Stimulated activated memory B cell treated with anti-CD40 and anti-IgM and Interleukin-4, amounts not matched to agents 10 μg/mL and 1 μg/mL and 100 μg/mL, for 72 hours (primary cell): ENCODE measurements at places on chromosomes 16 and 17.

DNA sequence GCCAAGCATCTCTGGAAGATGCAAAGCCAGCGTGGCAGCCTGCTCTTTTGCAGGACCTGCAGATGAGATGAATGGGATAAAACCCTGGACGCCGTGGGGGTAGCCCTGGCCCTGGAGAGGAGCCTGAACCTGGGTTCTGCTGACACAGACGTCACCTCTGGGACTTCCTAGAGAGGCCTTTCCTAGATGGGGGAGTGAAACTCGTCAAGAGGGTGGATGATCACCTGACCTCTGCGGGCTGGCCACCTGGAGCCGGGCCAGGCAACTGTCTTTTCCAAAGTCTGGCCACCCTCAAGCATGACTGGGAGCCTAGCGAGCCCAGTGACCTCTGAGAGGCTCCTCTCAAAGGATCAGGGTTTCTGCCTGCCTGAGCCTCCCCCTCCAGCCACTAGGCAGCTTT, 529.0 kb downstream of the KCNJ18 start:
- no peak for ATAC-seq

DNA sequence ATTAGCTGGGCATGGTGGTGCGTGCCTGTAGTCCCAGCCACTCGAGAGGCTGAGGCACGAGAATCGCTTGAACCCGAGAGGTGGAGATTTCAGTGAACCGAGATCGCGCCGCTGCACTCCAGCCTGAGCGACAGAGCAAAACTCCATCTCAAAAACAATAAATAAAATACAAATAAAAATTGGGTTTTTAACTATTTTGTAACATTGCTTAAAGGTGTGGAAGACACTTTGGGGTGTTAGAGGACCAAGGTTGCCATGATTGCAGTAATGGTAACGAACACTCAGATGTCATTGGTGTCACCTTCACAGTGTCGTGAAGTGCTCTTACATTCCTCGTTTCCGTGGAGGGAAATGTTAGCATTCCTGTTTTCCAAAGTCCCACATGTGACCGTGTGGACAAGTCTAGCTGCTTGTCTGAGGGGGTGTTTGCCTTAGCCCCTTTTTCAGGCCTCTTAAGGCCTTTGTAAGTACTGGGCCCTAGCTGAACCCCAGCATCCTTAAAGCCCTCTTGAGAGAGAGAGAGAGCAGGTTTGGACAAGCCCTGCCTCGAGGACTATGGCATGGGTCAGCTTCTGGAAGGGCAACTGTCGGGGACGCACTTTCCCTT, 8.6 kb downstream of the C16orf96 start:
- ATAC-seq = no peak

DNA sequence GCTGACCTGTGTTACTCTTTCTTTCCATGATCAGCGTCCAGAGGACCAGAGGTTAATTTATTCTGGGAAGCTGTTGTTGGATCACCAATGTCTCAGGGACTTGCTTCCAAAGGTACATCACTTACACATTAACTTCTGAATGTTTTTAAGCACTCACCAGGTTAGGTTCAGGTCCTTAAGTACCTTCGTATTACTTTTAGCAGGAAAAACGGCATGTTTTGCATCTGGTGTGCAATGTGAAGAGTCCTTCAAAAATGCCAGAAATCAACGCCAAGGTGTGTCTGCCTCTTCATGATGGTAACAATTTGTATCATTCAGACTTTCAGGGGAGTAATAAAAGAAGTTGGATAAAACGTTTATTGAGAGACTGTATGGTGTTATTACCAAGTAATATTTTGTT, 3.3 kb downstream of the HERPUD1 start:
- ATAC-seq = no peak

GRCh38 chr16:66539623-66540469, 10.1 kb downstream of the TK2 start:
- ATAC-seq = peak; percentile 73

DNA sequence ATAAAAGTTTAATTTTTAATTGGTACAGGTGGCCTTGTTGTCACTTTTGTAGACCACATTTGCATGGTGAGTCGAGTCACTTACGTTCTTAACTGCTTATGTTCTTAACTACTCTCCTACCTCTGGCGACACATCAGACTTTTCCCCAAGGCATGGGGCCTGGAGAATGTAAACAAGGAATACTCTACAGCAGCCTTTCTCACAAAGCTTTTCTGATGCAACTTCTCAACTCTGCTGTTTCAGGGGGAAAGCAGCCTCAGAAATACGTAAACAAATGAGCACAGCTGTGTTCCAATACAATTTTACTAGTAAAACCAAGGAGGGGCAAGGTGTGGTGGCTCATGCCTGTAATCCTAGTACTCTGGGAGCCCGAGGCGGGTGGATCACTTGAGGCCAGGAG, 6.9 kb downstream of the KARS1 start:
- no peak for ATAC-seq

DNA sequence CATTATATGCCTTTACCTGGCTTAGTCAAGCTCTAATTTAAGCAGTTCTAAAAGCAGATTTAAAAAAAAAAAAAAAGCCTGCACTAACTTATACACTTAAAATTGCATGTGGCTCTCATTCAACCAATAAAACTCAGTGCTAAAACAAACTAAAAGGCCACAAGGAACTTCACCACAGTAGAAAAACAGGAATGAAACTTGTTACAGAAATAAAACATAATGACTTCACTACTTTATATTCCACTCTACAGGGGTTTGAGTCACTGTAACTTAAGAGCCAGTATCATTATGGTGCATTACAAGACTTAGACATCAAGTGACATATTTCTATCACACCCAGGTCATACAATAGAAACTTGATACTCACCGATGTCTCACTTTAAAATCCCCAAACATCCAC, 11.1 kb downstream of the CA10 start:
- ATAC-seq = no peak

GRCh38 chr16:12315330-12316136, 339.0 kb downstream of the SNX29 start:
- no peak for ATAC-seq

GRCh38 chr16:15963307-15963910, 14.0 kb downstream of the ABCC1 start:
- no peak for ATAC-seq

- no peak for ATAC-seq
Measured at GRCh38 chr16:56262148-56262547, 70.9 kb downstream of the GNAO1 start.

DNA sequence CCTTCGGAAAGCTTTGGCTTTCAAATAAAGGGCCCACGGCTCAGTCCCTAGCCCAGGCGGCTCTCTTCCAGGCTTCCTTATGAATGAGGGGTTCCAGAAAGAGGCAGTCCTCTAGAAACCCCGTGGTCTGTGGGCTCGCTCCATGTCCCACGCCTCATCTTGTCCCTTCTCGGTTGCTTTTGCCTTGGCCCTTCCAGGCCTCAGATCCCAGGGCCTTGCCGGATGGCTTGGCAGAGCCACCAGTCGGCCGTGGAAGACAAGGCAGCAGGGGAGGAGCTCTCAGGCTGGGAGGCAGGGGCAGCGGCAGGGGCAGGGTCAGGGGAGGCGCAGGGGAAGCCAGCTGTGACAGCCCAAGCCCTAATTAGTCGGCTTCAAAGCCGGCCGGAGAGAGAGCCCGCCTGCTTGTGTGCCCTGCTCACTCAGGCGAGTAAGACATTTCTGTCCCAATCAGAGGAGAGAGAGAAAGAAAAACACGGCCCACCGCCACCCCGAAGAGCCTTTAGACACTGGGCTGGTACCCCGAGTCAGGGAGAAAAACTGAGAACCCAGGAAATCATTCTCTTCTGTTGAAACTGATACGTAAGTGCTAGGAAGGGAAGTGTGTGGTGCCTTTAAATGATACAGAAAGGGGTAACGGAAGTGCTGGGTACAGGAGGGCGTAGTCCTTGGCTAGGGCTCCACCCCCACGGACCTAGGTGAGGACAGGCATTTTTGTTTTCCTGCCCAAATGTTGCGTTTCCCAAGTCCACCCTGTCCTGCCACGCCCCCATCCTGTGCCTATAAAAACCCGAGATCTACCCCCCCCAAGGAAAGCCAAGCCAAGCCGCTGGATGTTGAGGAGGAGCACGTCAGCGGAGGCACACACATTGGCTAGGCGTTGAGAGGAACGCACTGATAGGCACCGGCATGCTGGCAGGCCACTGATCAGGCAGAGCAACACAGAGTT, 27.8 kb upstream of the MEIOC start:
- ATAC-seq = peak; percentile 88

DNA sequence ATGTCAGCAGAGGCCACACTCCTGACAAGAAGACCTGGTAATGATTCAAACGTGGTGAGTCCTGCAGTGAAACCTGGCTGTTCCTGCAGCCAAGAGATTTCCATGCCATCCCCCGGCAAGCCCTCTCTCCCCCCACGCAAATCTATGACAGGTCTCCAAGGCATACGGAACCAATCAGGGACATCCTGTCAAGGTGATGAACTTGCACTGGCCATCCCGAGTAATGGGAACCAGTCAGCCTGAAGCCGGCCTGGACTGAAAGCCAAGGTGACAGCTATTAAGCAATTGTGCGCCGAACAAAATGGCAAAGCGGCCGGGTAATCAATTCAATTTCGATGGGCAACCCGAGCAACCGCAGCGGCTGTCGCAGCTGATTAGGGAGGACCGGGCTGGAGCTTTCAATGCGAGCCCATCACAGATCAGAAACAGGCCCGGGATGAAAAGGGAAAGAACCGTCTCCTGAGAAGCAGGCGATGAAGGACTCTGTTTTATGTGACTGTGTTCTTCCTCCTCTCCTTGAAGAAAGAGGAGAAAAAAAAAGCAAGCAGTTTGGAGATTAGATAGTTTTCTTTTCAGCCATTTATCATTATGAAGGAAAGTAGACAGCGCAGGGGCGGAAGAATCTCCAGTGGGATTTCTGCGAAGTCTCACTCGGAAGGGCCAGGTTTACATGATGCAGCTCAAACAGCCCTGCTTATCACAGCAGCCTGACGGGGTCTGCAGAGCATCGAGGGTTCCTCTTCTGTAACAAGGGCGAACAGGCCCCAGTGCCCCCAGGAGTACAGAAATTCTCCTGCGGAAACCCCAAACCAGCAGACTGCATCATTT, 35.2 kb downstream of the TBX4 start:
- ATAC-seq = no peak

DNA sequence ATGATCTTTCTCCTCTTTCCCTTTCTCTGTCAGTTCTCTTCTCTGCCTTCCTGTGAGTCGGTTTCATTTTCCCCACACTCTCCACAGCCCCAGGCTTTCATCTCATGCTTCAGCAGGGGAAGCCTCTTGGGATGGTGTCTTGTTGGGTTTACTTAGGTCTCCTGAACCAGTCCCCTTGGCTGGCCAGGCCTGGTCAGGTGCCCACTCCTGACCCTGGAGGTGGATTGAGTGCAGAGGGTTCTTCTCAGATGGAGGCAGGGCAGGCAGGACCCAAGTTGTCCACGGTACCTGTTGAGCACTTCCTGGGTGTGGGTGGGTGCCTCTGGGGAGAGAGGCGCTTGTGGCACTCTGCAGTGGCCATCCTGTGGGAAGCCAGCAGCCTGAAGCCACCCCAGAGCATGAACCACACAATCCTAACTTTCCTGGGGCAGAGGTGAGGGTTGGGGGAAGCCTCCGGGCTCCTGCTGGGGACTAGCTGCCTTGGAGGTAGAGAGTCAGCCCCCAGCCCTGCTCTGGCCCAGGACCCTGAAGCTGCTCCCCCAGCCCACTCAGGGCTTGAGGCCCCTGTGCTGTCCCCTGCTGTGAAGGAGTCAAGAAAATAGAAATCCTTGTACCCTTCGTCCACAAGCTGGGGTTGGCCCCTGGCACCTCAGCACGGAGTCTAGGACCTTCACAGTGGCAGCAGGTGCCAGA, 2.0 kb upstream of the RAP1GAP2 start:
- no peak for ATAC-seq

DNA sequence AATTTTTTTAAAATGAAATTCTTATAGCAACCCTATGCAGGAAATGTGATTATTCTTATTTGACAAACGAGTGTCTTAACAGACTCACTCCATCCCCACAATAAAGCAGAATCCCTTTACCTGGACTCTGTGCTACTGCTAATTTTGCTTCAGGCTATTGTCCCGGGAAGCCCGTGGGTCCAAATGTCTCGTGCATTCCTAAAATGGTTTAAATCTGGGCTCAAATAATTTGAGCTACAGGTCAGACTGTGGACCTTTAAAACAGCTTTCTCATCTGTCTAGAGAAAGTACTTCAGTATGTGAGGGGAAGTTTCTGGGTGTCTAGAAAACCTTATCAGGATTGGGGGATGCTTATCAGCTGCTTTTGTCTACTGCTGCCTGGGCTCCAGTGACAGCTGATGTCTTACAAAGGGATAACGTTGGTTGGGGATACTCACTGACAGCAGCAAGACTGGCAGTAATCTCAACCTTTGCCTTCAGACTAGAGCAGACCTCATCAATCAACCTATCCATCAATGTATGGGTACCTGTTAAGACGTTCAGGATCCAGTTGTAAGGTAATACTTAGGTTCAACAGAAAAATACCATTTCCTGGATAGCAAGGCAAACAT, 197.9 kb upstream of the CDH11 start:
- ATAC-seq = no peak

GRCh38 chr16:78694414-78694813, 595.0 kb downstream of the WWOX start:
- no peak for ATAC-seq

- ATAC-seq = no peak
Measured at GRCh38 chr16:13672196-13672595, 247.8 kb upstream of the ERCC4 start.

DNA sequence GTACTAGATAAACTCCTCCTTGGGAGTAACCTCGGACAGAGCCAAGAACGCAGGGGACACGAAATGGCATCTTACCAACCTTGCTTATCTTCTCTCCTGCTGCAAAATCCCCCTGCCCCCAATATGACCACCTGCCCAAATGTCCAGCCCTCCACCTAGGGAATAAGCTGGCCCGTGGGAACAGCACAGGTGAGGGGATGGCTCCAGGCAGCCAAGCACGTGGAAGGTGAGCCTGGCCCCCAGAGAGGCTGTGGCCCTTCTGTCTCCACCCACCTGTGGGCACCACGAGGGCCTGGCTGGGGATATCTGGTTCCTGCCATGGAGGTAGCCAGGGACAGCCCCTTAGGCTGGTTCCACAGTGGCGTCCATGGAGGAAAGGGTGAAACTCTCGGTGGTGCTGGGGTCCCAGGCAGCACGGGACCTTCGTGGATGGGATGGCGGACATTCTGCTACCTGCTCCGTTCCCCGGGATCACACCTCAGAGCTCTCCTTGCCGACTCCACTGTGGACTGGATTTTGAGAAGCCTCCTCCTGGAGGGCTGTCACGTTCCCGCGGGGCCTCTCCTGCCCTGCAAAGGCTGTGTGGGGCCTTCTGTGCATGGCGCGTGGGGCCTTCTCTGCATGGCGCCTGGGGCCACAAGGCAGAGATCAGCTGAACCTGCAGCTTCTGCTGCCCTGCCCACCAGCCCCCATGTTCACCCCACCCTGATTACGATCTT, 388.5 kb upstream of the TNRC6C start:
- ATAC-seq = no peak

- no peak for ATAC-seq
Measured at GRCh38 chr16:15576960-15577958, 65.7 kb downstream of the MARF1 start.

DNA sequence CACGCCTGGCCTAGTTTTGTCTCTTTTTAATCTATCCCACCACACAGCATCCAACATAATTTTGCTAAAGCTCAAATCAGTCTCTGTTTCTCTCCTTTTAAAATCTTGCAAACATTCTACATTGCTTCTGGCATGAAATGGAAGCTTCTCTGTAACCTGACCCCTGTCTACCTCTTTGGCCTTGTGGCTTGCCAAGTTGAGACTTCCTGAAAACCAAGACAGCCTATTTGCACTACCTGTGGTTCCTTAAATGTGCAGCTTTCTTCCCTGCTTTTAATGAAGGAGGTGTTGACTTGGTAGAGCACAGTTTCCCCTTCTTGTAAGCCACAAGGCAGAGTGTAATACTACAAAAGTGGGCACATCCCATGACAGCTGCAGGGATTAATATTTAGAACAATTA, 6.0 kb upstream of the CCL3 start:
- no peak for ATAC-seq
